ENCODE measurements at places on chromosomes 1 and 21.

- no peak for DNase-seq
These were observed 671.3 kb downstream of the PTPRU start for GRCh38 chr1:29907596-29907995.

- no peak for DNase-seq
These were observed 7.1 kb downstream of the PTGFRN start for GRCh38 chr1:116916533-116917445.

GRCh38 chr1:164440232-164440631 is 118.8 kb upstream of the PBX1 start:
- no peak for DNase-seq

DNA sequence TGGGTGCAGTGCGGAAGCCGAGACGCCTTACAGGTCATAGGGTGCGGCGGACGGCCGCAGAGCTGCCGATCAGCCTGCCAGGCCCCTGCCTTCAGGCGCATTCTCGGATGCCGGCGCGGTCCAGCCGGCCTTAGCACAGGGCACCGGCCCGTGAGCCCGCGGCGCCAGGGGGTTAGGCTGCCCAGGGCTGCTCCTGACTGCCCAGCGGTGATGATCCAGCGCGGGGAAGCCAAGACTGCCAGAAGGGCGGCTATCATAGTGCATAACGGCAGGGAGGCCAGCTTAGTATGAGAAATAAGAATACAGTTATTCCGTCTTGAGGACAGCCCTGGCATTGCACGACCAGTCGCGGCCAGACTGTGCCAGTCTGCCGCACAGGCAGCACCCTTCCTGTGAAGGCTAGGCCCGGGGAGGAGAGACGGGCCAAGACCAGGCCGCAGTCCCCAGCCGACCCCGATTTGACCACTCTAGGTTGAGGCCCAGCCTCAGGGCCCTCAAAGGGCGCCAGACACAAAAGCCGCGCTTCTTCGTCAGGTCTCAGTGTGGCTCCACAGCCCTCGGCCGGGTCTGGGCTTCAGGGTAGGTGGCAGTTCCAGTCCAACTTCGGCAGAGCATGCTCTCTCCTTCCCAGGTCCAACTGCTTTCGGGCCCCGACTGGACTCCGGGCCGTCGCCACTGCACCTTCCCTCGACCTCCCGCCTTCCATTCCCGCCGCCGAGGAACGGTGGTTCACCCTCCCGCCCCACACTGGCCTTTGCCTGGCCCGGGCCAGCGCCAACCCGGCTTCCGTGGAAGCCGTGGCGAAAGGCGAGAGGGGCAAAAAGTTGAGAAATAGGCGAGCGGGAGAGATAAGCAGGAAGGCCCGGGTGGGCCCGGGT is 829 bp downstream of the ALX3 start:
- no peak for DNase-seq

DNA sequence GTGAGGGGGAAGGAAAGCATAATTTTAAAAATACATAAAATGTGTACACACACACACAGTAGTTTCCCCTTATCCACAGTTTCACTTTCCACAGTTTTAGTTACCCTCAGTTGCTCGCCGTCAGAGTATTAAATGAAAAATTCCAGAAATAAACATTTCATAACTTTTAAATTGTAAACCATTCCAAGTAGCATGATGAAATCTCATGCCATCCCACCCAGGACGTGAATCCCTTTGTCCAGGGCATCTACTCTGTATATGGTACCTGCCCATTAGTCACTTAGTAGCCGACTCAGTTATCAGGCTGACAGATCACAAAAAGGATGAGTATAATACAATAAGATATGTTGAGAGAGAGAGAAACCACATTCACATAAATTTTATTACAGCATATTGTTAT is 36.2 kb downstream of the EPS15 start:
- no peak for DNase-seq

- DNase-seq = no peak
These were observed 87.2 kb downstream of the ATP1A1 start for GRCh38 chr1:116460261-116460660.

DNA sequence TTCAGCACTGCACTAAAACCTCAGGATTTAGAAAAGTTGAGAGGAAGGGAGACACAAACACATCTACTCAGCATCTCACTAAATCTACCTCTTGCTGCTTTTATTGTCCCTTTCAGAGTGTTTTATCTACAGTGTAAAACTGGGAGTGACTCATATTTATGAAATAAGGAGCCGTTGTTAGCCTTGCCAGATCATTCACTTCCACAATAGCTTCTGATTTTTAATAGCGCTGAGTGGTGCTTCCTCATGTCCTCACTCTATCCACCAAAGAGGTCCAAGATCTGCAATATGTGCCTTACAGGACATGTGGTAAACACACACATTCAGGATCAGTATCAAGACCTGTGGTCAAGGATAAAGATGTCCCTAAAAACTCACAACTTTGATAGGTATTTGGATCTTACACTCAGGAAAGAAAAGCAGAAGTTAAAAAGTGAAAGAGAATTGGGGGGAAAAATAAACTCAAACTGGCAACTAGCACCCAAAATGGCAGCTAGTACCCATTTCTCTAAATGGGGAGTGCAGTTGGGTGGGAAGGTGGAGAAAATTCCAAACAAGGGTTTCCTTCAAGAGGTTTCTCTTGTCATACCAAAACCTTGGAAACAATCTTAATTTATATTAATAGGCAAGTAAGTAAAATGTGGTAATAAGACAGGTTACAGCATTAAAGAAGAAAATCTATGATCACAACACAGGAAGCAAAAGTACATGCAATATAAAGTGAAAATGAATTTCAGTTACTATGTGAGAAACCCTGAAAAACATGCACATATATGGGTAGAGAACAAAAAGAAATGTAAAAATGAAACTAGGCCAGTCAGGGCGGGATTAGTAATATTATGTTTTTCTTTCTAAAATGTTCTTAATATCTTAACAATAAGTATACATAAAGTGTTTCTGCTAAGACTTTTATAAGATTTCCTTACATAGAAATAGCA is 15.9 kb downstream of the DUSP10 start:
- DNase-seq = no peak

GRCh38 chr1:93990010-93990409 is 80.8 kb upstream of the GCLM start:
- DNase-seq = no peak

GRCh38 chr21:43697758-43698643 is 20.9 kb upstream of the PDXK start:
- no peak for DNase-seq

DNA sequence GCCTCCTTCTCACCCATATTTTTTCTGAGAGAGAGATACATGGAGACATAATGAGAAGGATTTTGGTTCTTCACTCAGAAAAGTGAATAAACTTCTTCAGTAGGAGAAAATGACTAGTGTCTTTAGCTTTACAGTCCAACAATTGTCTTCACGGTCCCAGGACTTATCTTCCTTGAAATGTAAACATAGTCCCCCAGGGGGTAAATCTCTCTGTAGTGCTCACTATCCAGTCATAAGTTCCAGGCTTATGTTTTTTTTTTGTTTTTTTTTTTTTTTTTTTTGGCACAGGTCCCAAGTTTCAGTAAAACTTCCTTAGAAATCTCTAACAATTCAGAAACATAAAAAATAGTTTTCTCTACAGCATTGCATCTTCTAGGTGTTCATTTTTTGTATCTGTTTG is 890.2 kb upstream of the B3GALT2 start:
- no peak for DNase-seq

- DNase-seq = no peak
These were observed at the start of gene KRTAP10-2 for GRCh38 chr21:44551340-44551961. Gene KRTAP10-2 (minus strand): TSS chr21:44551505. CDS start chr21:44551458, 47 bp downstream.

DNA sequence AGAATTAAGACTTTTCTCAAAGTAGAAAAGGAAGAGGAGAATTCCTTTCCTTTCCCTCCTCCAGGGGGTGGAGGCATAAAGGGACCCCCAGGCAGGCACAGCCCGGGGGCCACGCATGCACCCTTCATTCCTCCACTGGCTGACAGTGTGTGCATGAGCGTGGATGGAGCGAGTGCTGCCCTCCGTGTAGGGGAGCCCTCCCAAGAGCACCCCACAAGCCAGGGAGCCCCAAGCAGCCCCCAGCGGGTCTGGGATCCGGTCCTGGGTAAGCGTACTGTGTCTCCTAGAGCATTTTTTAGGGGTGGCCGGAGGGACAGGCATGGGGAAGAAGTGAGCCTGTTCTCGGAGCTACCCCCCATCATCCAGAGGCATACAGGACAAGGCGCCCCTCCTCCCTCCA is 120.5 kb downstream of the SIK1 start:
- DNase-seq = no peak

All from keratinocyte (primary cell).